ENCODE measurements at places on chromosomes 16 and 17. TPM values are rescaled to one million over a fixed set of nuclear protein-coding genes. Genes with fewer than 3 reads are reported as not detected.

DNA sequence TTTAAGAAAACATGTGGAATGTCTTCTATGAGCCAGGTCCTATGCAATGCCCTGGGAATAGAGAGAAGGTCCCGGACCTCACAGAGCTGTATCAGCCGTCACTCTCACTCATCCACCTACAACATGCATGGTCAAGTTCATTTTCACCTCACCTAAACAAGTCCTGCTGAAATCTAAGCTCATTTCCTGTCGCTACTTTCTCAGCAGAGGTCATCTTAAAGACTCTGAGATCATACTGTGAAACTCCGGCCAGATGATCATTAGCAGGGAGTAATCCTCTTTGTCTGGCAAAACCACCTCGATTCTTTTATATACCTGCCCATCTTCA lies 66.2 kb upstream of the LYRM9 start:
- H3K27me3 ChIP-seq, result peaks cover 65% of the 10 kb centered on the region
- no peak for DNase-seq
- H3K36me3 ChIP-seq, result no peaks in the 10 kb centered on the region
- H3K27ac ChIP-seq, result no peak overlapping the region
- H3K4me3 ChIP-seq, result no peak overlapping the region
- no peaks in the 10 kb centered on the region for H3K4me1 ChIP-seq

DNA sequence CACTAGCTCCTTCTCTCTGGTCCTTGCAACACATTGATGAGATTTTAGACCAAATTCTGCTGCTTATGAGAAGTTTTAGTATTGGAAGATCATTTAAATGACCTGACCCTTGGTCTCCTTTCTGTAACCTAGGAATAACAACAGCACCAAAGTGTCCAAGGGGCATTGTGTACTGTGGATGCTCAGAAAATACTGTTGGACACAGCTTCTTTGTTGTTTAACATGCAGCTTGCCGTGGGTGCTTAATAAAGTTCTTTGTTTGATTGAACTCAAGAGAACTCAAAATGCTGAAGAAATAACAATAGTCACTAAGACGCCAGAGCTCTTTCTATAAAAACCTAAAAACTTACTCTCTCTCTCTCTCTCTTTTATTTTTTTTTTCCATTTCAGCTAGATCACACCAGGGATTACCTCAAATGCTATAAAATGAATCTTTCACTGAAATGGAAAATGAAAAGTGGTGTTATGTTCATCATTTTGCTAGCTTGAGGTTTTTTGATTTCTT lies 548.9 kb upstream of the CDH8 start:
- H3K27me3 ChIP-seq, result no peaks in the 10 kb centered on the region
- H3K4me1 ChIP-seq, result no peaks in the 10 kb centered on the region
- no peaks in the 10 kb centered on the region for H3K36me3 ChIP-seq
- H3K4me3 ChIP-seq, result no peak overlapping the region

DNA sequence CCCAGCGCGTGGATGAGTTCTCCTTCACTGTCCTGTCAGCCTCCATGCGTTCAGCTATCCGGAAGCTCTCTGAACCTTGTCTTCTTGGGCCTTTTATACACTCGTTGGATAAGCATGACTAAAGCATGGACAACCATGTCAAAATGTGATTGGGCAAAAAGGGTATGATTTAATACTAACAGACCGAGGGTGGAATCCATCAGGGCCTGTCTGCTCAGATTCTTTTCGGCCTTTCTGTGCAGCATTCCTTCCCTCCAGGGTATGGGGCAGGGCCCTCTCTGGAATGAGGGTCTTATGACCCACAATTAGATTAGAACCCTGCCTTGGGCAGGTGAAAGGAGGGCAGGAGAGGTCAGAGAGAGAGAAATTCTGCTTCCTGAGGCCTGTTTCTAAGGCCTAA lies 14.0 kb upstream of the CCL5 start:
- peaks cover 6% of the 10 kb centered on the region for H3K36me3 ChIP-seq
- peaks cover 2% of the 10 kb centered on the region for H3K27me3 ChIP-seq
- H3K27ac ChIP-seq, result no peak overlapping the region
- no peak for DNase-seq

GRCh38 chr16:24701521-24701951 lies 27.9 kb upstream of the TNRC6A start:
- H3K27ac ChIP-seq, result peak overlapping the region; percentile 61
- no peaks in the 10 kb centered on the region for H3K27me3 ChIP-seq
- H3K36me3 ChIP-seq, result peaks cover 11% of the 10 kb centered on the region
- H3K4me1 ChIP-seq, result peaks cover 33% of the 10 kb centered on the region
- peak overlapping the region; percentile 29 for H3K4me3 ChIP-seq

- peaks cover 13% of the 10 kb centered on the region for H3K27me3 ChIP-seq
- H3K4me1 ChIP-seq, result peaks cover 27% of the 10 kb centered on the region
- H3K4me3 ChIP-seq, result no peak overlapping the region
- no peak overlapping the region for H3K27ac ChIP-seq
Observed at GRCh38 chr17:76134911-76135809, 5.9 kb downstream of the FOXJ1 start.

- DNase-seq, result no peak
- H3K27ac ChIP-seq, result no peak overlapping the region
- H3K36me3 ChIP-seq, result no peaks in the 10 kb centered on the region
- no peak overlapping the region for H3K4me3 ChIP-seq
- H3K4me1 ChIP-seq, result no peaks in the 10 kb centered on the region
Observed at GRCh38 chr16:73290258-73290657, 242.3 kb upstream of the ZFHX3 start.

GRCh38 chr17:80720610-80721577 lies 176.3 kb downstream of the RPTOR start:
- H3K4me1 ChIP-seq, result peaks cover 43% of the 10 kb centered on the region
- H3K27ac ChIP-seq, result peak overlapping the region; percentile 78
- no peaks in the 10 kb centered on the region for H3K36me3 ChIP-seq
- H3K27me3 ChIP-seq, result no peaks in the 10 kb centered on the region

GRCh38 chr17:63555500-63556156 lies 5.4 kb downstream of the DCAF7 start:
- no peak overlapping the region for H3K27ac ChIP-seq
- no peak for DNase-seq
- H3K4me3 ChIP-seq, result no peak overlapping the region
- peaks cover 17% of the 10 kb centered on the region for H3K4me1 ChIP-seq
- H3K36me3 ChIP-seq, result peaks cover 14% of the 10 kb centered on the region
- no peaks in the 10 kb centered on the region for H3K27me3 ChIP-seq

GRCh38 chr17:79715098-79715942 lies 15.4 kb upstream of the ENPP7 start:
- peaks cover 15% of the 10 kb centered on the region for H3K4me1 ChIP-seq
- no peaks in the 10 kb centered on the region for H3K36me3 ChIP-seq
- H3K4me3 ChIP-seq, result no peak overlapping the region
- peak; percentile 50 for DNase-seq
- no peak overlapping the region for H3K27ac ChIP-seq

GRCh38 chr17:80813318-80813717 lies 178.3 kb upstream of the CHMP6 start:
- H3K27ac ChIP-seq, result no peak overlapping the region
- H3K4me1 ChIP-seq, result no peaks in the 10 kb centered on the region
- DNase-seq, result no peak
- H3K27me3 ChIP-seq, result no peaks in the 10 kb centered on the region

The PRSS8 gene
- total RNA-seq, result 138 TPM
